Hematopoietic multipotent progenitor cell treated with erythropoietin and hydrocortisone succinate and interleukin-3 and kit ligand, for 6 days (in vitro differentiated cells): ENCODE measurements at places on chromosomes 12 and 14.
A peak's percentile ranks its signal among the peaks of the same experiment; 100 is the strongest.

DNA sequence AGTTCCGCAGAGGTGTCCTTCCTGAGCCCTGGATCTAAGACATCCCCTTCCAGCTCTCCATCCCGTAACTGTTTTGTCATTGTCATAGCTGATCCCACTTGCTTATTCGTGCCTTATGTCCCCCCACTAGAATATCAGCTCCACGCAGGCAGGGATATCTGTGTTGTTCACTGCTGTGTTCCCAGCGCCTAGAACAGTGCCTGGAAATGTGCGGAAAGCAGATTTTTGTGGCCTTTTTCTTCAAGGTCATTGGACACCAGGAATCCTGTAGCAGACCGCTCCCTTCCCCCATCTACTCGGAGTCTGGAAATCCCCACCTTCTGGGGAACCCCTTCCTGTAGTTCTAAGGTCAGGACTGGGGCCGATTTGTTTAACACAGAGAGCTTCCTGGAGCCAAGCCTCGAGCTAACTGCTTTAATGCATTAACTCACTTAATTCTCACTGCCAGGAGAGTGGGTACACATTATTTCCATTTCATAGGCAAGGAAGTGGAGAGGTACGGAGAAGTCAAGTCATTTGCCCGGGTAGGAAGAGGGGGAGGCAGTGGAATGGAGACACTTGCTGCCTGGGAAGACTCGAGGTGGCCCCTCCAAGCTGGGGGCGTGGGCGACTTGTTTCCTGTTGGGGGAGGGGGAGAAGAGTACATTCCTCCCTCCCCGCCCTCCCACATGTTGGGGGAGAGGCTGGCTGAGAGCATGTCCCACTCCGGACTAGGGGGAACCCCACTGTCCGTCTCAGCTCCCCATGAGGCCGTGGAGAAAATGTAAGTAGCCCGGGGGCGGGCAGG, 1.2 kb upstream of the SH2B3 start:
- peak; percentile 81 for DNase-seq

GRCh38 chr12:32360956-32361355, 38.4 kb upstream of the FGD4 start:
- peak; percentile 35 for DNase-seq

- DNase-seq: no peak
Measured at GRCh38 chr14:105470350-105471296, 4.0 kb upstream of the CRIP2 start.

GRCh38 chr12:56714431-56714929, 10.6 kb downstream of the NACA start:
- no peak for DNase-seq

GRCh38 chr12:131231032-131231980, 277.6 kb downstream of the ADGRD1 start:
- DNase-seq: peak; percentile 38

- DNase-seq: no peak
Measured at GRCh38 chr12:106893451-106893850, 62.3 kb upstream of the TMEM263 start.

DNA sequence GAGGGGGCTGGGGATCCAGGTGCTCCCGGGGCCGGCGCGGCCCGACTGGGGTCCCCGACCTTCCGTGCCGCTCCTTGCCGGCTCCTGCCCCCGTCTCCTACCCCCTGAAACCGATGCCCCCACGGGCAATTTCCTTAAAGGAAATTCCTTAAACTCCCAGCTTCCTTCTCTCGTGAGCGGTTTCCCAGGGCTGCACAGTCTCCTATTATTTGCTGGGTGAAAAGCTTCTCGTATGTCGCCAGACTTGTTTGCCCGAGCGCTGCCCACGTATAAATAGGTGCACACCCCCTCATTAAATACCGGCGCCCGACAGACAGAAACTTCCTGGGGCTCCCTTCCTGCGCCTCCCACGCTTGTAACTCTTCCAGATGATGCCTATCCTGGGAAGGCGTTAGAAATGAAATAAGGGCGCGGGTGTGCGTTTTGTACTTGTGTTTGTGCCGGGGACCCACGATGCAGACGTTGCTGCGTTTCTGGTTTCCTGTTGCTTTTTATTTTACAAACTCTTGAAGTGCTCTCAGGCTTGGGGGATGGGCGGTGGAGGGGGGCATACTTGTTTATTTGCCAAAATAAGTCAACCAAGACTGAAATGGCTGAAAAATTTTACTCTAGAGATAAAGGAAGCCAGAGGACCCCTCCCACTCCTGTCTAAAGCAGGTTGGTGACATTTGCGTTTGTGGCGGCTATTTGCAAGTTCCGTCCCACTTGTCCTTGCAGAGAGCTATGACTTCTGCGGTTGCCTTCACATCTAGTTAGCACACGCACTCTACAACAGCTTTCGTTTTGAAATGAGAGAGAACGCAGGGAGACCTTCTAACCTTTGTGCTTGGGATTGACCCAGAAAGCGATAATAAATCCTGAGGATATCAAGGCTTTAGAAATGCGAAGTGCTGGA, 1.0 kb downstream of the HIP1R start:
- peak; percentile 71 for DNase-seq

- peak; percentile 29 for DNase-seq
Measured at GRCh38 chr12:29208060-29208459, 59.0 kb downstream of the FAR2 start.

GRCh38 chr12:55188974-55189556, 31.8 kb upstream of the OR10A7 start:
- peak; percentile 88 for DNase-seq

- no peak for DNase-seq
Measured at GRCh38 chr14:65137648-65138307, 35.5 kb upstream of the MAX start.

- DNase-seq: no peak
Measured at GRCh38 chr14:30115756-30116155, 188.1 kb upstream of the PRKD1 start.

- DNase-seq: no peak
Measured at GRCh38 chr12:185576-185955, 28.4 kb downstream of the SLC6A12 start.

DNA sequence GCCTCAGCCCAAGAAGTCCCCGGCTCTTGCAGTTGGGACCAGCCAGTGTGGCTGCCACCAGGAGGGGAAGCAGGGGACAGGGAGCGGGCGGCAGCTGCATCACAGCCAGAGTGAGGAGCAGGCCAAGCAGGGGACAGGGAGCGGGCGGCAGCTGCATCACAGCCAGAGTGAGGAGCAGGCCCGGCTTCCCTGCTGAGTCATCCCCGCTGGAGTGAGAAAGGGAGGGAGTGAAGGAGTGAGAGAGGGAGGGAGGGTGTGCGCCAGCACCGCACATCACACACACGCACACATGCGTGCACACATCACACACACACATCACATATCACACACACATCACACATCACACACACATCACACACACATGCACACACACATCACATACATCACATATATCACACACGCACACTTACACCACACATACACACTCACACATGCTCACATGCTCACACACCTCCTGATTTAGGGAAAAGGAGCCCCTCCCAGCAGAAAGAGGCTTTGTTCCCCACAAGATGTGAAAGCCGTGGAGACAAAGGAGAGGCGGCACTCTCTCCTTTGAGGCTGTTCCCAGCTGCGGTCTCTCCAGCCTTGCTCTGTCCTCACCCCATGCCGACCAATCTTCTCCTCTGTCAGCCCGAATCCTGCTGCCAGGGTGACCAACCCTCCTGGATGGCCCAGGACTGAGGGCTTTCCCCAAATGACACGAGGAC, 16.7 kb upstream of the ZDHHC22 start:
- DNase-seq: peak; percentile 24

DNA sequence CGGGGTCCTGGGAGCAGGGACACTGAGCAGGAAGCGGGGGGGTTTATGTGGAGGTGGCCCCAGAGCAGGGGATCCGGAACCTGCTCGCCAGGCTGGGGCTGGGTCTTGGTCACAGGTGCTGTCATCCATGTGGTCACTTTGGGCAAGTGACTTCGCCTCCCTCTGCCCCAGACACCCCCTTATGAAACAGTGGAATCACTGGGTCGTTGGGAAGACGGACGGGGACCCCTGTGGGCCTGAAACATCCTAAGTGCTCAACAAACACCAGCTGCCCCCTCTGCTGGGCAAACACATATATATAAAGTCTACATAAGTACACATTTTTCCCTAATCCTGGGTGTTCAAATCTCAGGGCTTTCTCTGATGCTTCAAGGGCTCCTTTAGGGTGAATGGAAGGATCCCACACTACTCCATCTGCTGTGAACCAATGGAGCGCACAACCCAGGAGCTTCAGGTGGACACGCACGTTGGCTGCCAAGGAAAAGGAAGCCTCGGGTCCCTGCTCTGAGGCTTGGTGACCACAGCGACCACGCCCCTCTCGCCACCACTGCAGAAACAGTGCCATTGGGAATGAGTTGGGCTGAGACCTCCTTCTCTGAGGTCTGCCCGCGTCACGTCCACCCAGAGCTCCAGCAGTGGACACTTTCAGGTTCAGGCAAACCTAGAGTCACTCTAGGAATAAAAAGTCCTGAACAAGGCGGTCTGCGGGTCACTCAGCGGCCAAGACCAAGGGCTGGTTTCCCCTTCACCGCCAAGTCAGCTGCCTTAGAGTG, 54.6 kb downstream of the CDC42BPB start:
- peak; percentile 47 for DNase-seq
